ENCODE measurements at places on chromosomes 13 and 19.

DNA sequence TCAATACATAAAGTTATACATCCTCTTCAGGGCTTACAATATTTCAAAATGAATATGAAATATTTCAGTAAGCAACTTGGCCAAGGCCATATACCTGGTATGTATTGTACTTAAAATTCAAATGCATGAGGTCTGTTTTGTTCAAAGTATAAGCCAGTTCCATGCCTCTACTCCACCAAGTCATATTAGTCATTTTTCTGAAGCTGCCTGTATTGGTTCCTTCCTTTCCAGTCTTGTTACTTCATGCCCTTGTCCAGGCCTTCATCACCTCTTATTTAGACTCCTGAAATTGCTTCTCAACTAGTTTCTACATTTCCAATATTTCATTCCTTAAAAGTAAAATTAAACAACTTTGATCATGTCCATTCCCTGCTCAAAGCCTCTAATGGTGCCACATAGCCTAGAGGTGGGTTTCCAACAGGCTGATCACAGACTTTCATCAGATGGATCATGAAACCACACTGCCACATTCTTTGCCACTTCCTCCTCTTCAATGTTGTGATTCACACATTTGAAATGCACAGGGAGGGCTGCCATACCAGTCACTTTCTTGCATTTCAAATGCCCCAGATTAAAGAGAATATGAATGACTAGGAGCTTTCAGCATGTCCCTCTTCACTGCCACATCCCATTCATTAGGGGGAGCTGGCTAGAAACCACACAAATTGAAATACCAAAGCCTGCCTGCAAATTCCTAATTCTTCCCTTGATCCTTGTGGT, 424.1 kb upstream of the DACH1 start:
- peak; percentile 31 for DNase-seq

- DNase-seq: no peak
These were observed 4.9 kb downstream of the LYPD3 start for GRCh38 chr19:43460362-43461016.

DNA sequence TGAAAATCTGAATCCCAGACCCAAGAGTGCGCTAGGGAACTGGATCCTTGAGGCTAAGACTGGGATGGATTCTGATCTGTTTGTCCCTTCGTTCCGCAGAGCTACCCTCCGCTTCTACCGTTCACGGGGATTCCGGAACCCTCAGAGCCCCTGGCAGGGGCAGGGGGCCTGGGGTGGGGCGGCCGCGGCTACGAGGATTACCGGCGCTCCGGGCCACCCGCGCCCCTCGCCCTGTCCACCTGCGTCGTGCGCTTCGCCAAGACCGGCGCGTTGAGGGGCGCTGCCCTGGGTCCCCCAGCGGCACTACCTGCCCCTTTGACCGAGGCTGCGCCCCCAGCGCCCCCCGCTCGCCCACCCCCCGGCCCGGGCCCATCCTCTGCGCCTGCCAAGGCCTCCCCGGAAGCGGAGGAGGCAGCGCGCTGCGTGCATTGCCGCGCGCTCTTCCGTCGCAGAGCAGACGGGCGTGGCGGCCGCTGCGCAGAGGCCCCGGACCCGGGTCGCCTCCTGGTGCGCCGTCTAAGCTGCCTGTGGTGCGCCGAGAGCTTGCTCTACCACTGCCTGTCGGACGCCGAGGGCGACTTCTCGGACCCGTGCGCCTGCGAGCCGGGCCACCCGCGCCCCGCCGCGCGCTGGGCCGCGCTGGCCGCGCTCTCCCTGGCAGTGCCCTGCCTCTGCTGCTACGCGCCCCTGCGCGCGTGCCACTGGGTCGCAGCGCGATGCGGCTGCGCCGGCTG, 7.1 kb downstream of the SPRED3 start:
- DNase-seq: no peak

GRCh38 chr19:16367261-16367683, 42.6 kb downstream of the KLF2 start:
- no peak for DNase-seq

GRCh38 chr13:45289936-45290563, 50.9 kb downstream of the TPT1 start:
- DNase-seq: no peak

GRCh38 chr19:8245869-8246835, 37.0 kb downstream of the CERS4 start:
- no peak for DNase-seq

DNA sequence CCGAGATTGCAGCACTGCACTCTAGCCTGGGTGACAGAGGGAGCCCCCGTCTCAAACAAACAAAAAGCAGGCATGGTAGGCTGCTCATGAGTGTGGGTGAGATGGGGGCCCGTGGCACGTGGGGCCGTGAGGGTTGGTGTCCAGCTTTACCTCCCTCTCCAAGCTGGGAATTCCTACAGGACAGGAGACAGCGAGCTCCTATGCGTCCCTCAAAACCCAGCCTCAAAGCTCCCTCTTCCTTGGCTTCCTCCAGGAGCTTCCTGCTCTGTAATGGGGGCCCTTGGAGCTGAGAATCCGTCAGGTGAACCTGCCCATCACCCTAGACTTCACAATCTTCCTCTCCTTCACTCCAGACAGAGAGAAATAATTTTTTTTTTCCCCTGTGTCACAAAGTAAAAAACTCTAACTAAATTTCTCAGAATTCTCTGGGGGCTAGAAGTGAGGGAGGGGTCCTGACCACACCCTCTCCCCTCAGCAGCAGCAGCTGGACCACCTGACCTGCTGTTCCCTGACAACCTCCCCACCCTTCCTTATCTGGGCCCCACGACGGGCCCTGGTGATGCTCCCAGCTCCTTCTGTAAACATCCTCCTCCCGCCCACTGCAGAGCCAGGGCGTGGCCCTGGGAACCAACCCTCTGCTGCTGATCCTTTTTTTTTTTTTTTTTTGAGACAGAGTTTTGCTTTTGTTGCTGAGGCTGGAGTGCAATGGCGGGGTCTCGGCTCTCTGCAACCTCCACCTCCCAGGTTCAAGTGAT, 22.1 kb upstream of the WDR18 start:
- no peak for DNase-seq

GRCh38 chr19:49387936-49388372, at the start of gene KASH5:
TSS of gene KASH5 (plus strand) at chr19:49388249. CDS start at chr19:49390884, 2,635 bp downstream.
- peak; percentile 4 for DNase-seq

GRCh38 chr13:40318366-40318765, 348.1 kb downstream of the FOXO1 start:
- no peak for DNase-seq

- DNase-seq: no peak
These were observed 2.1 kb upstream of the FGF9 start for GRCh38 chr13:21668732-21669275.

DNA sequence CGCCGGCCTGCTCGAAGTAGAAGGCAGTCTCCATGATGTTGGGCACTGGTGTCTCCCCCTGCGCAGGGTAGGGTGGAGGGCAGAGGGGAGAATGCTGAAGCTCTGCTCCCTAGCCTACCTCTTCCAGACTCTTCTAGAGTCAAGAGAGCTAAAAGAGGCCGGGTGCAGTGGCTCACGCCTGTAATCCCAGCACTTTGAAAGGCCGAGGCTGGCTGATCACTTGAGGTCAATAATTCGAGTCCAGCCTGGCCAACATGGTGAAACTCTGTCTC, 10.2 kb downstream of the RSPH6A start:
- DNase-seq: no peak

GRCh38 chr13:34201050-34201913, 383.3 kb downstream of the RFC3 start:
- peak; percentile 40 for DNase-seq

GRCh38 chr13:20749377-20749776, 24.4 kb downstream of the EEF1AKMT1 start:
- no peak for DNase-seq

- no peak for DNase-seq
These were observed 13.4 kb downstream of the UHRF1 start for GRCh38 chr19:4922530-4923275.

DNA sequence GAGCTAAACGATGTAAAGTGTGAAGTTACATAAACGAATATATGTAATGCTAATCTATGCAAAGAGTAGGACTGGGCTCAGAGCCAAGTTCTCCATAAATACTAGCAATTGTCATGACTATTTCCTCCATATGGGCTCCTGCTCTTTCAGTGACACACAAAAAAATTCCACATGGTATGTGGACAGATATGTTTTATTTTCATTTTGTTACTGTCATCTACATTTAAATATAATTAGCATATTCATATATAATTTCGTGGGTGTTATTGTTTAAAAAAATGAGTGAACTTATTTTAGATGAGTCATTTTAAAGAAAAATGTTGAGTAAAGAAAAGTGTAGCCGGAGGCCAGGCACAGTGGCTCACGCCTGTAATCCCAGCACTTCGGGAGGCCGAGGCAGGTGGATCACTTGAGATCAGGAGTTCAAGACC, 5.0 kb upstream of the IGSF23 start:
- DNase-seq: no peak

DNA sequence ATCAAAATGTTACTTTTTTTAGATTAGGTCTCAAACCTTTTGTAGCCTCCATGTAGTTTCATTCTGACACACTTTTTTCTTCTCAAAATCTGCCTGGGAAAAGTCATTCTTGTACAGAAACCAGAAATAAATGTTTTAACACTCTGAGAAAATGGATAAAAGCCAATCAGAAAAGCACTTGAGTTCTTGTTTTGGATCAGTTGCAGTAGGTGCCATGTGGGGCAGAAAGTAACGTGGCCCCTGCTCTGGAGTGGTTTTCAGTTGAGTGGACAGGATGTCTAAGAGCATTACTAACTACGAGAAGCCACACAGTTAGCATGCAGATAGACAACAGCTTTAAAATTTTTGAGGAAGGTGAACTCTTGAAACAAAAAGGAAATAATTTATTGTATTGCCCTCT, 19.1 kb downstream of the GPR183 start:
- DNase-seq: no peak

GRCh38 chr13:92739306-92739818, 487.2 kb upstream of the GPC6 start:
- no peak for DNase-seq

- no peak for DNase-seq
These were observed 49.9 kb downstream of the GNG7 start for GRCh38 chr19:2652504-2653099.

DNA sequence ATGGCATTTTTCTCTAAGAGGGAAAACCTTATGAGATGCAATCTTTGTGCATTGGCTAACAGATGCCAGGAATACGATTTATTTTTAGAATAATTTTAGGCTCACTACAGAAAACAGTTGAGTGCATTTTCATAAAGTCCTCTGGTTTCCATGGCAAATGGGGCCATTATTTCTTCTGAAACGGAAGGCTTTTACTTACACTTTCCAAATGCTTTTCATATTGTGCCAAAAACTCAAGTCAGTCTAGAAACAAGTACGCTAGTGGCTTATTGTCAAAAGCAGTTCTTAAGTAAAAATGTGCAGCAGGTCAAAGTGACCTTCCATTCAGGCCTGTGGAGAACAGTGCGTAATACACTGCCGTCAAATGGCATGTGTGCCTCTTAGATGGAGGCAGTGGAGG, 628.7 kb downstream of the EFNB2 start:
- DNase-seq: no peak

GRCh38 chr13:21639561-21639960, 31.3 kb upstream of the FGF9 start:
- no peak for DNase-seq

Data from stromal cell of bone marrow (primary cell).